ENCODE measurements at places on chromosomes 7 and 10. TPM values are rescaled to one million over a fixed set of nuclear protein-coding genes. Genes with fewer than 3 reads are reported as not detected.
A peak's percentile ranks its signal among the peaks of the same experiment; 100 is the strongest.

DNA sequence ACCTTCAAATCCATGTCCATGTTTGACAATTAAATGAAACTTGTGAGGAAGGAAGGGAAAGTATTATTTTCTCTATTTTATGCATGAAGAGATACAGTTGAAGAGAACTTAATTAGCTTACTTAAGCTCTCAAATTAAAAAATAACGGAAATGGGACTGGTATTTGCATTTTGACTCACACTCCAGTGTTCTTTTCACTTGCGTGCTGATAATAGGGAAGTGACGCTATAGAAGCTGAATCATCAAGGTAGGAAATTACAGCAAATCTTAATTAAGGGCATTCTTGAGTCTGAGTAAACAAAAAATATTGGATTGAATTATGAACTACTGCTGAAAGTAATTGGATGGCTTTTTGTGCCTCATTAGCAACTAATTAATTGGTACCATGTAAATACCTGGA, 44.0 kb upstream of the NPVF start:
- peak; percentile 5 for DNase-seq

DNA sequence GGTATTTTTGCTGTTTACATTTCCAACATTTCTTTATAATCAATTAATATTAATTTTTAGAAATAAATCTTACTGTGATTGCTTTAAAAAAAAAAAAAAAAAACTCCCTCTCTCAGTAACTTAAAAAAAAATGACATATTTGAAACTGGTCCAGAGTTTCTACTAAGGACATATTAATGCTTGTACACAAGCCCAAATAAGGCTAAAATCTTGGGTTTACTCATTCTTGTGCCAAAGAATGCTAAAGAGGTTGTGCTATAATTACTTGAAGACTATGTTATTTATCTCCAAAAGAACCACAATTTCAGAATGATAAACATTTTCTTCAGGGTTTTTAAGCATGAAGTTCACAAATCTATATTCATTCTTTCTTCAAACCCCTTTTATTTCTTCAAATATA, 39.4 kb upstream of the PHF14 start:
- DNase-seq: peak; percentile 6

DNA sequence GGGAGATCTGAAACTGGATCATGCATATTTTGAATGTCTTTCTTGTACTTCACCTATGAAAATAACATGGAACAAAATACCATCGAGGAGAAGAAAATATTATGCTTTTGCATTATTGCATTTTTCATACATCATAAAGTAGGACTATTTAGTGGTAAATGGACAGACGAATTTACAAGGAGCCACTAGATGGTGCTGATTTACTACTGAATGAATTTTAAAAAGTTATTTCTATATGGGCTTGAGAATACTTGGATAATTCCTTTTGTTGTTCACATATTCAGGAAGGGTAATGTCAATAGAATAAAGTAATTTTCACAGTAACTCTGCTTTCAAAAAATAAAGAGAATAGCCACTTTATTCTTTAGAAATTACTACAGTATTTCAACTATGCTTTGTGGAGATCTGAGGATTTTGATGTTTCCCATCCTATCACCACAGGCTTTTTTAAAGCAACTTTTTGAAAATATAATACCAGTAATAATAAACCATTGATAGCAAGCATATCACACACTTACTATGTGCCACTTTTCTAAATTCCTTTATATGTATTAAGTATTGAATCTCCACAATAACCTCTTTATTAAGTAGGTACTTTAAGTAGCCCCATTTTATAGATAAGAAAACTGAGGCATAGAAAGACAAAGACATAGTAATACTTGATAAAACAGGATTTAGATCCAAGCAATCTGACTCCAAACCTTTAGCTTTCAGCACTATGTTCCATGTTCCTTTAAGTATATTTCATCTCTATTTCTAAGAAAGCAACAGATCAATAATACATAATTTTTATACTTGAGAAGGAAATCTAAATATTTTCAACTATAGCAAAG, 38.6 kb downstream of the NEBL start:
- peak; percentile 9 for DNase-seq

GRCh38 chr7:26626156-26626555, 238.2 kb downstream of the SKAP2 start:
- DNase-seq: no peak

DNA sequence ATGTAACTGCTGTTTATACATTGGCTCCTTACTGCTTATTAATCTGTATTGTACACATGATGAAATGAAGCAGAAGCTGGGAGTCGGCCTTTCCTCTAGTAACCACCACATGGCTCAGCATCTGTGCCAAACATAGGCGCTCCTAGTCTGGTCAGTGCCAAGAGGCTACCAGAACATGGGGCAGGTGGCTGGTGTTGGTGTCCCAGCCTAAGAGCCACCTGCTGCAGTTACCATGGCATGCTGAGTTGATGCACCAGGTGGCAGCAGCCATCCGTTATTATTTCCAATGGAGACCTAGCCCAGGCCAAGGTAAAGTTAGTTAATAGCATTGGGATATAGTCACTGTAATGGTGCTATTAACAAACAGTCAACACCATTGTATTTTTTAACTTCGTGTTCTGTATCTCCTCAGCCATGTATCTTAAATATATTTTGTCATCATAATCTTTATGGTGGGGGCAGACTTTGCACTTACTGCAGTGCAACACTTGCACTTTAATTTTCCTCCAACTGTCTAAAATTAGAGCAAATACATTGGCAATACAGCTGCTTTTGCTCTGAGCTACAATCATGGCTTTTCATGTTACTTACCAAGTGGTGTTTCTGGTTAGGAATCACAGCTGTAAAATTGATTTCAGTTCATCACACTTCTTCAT, 33.1 kb downstream of the HBP1 start:
- peak; percentile 53 for DNase-seq

- DNase-seq: no peak
Observed at GRCh38 chr7:97480772-97481390, 251.0 kb upstream of the TAC1 start.

DNA sequence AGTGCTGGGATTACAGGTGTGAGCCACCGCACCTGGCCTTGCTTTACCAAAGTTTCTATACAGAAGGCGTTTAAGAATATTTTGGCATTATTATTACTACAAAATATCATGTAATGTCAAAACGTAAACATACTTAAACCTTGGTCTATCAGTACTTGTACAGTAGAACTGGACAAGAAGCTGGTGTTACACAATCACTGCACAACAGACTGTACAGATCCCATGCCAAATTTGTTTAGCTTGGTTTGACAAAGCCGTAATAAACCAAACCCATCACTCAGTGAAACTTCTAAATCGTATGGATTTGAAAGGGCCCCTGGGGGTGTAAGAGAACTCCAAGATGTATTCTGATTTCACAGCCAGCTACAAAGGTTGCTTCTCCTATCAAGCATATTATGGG, 51.8 kb upstream of the RHEB start:
- DNase-seq: no peak

- DNase-seq: no peak
Observed at GRCh38 chr10:48538611-48539010, 66.3 kb downstream of the ARHGAP22 start.

GRCh38 chr10:118595598-118596425, at the start of gene PRLHR:
TSS of gene PRLHR (minus strand) at chr10:118595648. CDS start at chr10:118595244, 404 bp downstream.
- peak; percentile 9 for DNase-seq

DNA sequence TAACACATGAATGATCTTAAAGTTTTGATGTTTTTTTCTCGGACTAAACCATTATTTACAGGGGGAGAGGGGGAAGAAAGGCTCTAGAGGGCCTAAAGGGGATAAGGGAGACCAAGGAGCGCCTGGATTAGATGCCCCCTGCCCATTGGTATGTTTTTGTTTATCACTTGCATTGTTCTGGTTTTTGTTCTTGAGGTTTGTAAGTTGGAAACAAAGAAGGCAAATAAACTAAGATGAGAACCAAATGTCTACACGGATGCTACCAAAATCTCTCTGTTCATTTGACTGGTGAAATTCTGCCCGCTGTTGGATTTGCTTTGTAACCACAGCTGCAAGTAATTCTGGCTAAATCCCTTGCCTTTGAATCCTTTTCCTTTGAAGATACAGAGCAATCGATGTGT, 99.8 kb upstream of the MACROH2A2 start:
- DNase-seq: no peak

- no peak for DNase-seq
Observed at GRCh38 chr10:106661767-106662140, 502.8 kb downstream of the SORCS1 start.

DNA sequence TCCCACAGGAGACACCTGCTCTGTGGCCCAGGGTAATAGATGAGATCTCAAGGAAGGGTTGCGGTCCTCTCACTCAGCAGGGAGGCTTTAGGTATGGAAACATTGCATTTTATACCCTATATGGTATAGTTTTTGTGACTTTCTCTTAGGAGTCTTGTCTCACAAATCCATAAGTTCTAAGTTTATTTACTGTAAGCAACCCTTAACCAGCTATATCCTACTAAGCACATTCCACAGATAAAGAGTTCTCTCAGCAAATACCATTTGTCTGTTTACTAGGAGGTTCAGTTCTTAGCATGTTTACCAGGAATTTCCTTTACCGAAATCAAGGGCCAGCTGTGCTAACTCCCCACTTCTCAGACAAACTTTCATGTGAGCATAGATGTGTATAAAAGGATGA, 66.9 kb downstream of the ANLN start:
- DNase-seq: peak; percentile 18

Gene ZKSCAN1
- 9.4 TPM for total RNA-seq

Gene FXYD4
- total RNA-seq: not detected

Gene PROSER2
- 2.1 TPM for total RNA-seq

Gene CACNA2D1
- 8.3 TPM for total RNA-seq

All from M059J (cell line).